ENCODE measurements at places on chromosomes 4 and X. TPM values are rescaled to one million over a fixed set of nuclear protein-coding genes. Genes with fewer than 3 reads are reported as not detected.

TSPAN7 gene
- total RNA-seq: 10.1 TPM

PAPSS1 gene
- 5.9 TPM for total RNA-seq

BEND2 gene
- total RNA-seq: 0.09 TPM

SHROOM2 gene
- total RNA-seq: 3.9 TPM

FABP2 gene
- total RNA-seq: not detected

SSX1 gene
- not detected for total RNA-seq

DNA sequence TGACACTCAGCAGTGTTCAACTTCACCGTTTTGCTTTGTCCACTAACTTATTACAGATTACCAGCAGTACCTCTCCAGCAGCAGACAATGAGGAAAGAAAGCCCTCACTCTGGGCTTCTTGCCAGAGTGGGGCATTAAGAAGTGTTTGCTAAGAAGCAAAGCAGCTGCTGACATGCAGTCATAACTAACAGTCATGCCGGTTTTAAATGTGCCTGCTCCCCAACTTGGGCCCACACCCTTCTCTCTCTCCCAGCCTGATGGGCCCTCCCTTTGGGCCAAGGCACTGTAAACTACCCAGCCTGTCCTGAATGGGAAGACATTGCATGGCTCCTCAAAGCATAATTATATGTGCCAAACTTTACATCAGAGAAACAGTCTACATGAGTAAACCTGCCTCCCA, 54.6 kb upstream of the HHIP start:
- no peak overlapping the region for H3K4me3 ChIP-seq
- DNase-seq: no peak
- H3K27ac ChIP-seq: no peak overlapping the region
- peaks cover 1% of the 10 kb centered on the region for H3K4me1 ChIP-seq
- no peaks in the 10 kb centered on the region for H3K27me3 ChIP-seq

- no peaks in the 10 kb centered on the region for H3K27me3 ChIP-seq
- H3K27ac ChIP-seq: peak overlapping the region; percentile 14
- H3K4me1 ChIP-seq: no peaks in the 10 kb centered on the region
- no peaks in the 10 kb centered on the region for H3K36me3 ChIP-seq
These were observed 33.4 kb upstream of the RASGEF1B start for GRCh38 chr4:81505004-81505598.

GRCh38 chr4:167715176-167715575, 377.2 kb upstream of the ANXA10 start:
- H3K27ac ChIP-seq: no peak overlapping the region
- no peak overlapping the region for H3K4me3 ChIP-seq
- H3K36me3 ChIP-seq: no peaks in the 10 kb centered on the region
- no peaks in the 10 kb centered on the region for H3K4me1 ChIP-seq
- H3K27me3 ChIP-seq: no peaks in the 10 kb centered on the region

GRCh38 chrX:30153881-30154260, 61.5 kb upstream of the MAGEB2 start:
- no peak overlapping the region for H3K27ac ChIP-seq
- H3K4me3 ChIP-seq: no peak overlapping the region
- DNase-seq: no peak
- no peaks in the 10 kb centered on the region for H3K36me3 ChIP-seq

DNA sequence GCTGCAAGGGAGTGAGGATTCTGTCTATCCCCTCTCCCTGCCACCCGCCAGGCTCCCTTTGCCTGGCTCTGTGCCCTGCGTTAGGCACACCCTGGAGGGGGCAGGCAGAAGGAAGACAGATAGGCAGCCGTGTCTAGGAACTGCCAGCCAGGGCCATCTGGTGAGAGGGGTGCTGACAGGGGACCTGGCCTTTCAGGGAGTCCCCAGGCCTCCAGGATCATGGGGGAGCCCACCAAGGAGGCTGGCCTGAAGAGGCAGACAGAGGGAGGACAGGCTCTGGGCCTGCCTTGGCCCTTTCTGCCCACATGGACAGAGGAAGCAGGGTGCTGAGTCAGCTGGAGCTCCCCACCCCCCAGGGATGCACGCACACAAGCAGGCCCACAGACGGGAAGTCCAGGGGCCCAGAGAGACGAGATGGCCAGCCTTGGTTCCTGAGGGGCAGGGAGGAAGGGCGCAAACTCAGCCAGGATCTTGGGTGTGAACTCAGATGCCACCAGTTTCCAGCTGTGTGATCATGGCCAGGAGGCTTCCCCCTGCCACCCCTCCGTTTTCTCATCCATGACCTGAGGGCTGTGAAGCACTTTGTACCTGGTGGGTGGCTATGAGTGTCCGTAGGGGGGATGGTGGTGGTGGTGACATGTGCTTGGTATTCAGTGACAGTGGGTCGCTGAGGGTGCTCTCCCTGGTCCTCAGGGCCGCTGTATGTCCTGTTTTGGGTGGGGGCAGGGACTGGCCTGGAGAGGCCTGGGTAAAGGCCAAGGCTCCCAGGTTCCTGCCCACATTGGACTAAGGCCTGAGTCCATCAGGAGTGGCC, 1.8 kb downstream of the SH3BP2 start:
- peaks cover 92% of the 10 kb centered on the region for H3K4me1 ChIP-seq
- no peaks in the 10 kb centered on the region for H3K27me3 ChIP-seq
- DNase-seq: no peak
- peak overlapping the region; percentile 90 for H3K27ac ChIP-seq

DNA sequence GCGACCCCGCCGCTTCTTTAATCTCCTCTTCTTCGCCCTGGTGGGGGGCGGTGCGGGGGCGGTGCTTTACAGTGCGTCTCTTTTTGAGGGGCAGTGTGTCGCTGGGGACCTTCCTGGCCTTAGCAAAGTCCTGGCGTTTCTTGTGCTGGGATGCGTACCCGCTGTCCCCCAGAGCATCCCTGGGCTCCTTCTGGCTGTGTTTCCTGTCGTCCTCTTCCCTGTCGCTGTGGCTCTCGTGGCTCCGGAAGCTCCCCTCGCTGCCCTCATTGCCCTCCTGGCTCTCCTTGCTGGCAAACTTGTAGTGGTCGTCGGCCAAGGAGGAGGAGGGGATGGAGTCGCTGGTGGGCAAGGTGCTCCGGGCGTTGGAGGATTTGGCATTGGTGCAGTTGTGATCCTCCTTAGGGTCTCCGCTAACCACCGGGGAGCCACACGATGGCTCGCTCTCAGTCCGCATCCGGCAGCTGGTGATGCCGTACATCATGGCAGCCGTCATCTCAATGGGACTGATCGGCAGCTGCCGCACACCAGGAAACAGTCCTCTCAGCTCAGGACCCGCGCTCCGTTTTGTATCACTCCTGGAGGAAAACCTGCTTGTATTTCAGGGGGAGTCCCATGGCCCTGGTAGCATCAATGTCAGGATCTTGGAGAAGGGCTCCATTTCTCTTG, 30.4 kb upstream of the TMSB15A start:
- H3K27ac ChIP-seq: no peak overlapping the region
- H3K4me3 ChIP-seq: no peak overlapping the region
- no peak for DNase-seq
- H3K36me3 ChIP-seq: no peaks in the 10 kb centered on the region
- H3K4me1 ChIP-seq: no peaks in the 10 kb centered on the region

DNA sequence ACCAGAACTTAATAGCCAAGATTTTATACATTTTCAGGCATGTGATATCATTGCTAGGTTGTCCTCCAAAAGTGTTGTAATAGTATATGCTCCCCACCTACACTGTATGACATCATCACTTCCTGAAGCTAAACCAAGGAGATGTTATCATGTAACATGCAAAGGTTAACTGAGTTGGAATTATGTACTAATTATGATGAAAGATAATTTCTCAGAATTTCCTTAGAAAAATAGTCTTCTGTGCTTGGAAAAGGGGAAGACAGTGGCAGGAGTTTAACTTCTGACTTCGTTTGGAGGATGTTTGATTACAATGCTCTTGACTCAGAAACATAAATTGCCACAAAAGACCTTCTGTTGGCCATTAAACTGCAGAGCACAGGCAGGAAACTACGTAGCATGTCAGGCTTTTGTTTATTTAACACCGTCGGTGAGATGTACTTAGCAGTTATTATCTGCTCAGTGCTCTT, 83.6 kb upstream of the GUCY1A1 start:
- H3K36me3 ChIP-seq: no peaks in the 10 kb centered on the region
- H3K27me3 ChIP-seq: no peaks in the 10 kb centered on the region
- H3K4me1 ChIP-seq: no peaks in the 10 kb centered on the region
- H3K27ac ChIP-seq: no peak overlapping the region

GRCh38 chr4:110107866-110108265, 90.5 kb downstream of the ELOVL6 start:
- no peak overlapping the region for H3K4me3 ChIP-seq
- no peaks in the 10 kb centered on the region for H3K27me3 ChIP-seq
- DNase-seq: no peak
- no peaks in the 10 kb centered on the region for H3K36me3 ChIP-seq
- H3K4me1 ChIP-seq: no peaks in the 10 kb centered on the region
- peak overlapping the region; percentile 5 for H3K27ac ChIP-seq

DNA sequence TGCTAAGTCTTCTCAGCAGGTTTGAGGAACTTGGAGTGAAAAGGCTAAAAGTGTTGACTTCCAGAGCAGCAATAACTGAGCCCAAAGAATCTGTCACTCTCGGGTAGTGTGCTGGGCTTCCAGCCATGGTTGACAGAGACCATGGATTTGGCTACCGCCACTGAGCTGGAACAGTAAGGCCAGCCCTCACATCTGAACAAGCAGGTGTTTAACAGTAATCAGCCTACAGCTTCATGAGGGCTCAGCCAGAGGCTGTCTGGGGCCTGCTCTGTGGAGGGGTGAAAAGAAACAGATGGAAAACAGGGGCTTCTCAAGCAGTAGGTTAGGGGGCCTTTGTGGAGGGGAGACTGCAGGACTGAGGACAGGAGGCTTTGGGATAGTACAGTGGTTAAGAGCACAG, 14.9 kb downstream of the RASL11B start:
- no peak for DNase-seq
- H3K36me3 ChIP-seq: no peaks in the 10 kb centered on the region
- no peak overlapping the region for H3K27ac ChIP-seq
- no peaks in the 10 kb centered on the region for H3K4me1 ChIP-seq
- H3K4me3 ChIP-seq: no peak overlapping the region
- no peaks in the 10 kb centered on the region for H3K27me3 ChIP-seq

GRCh38 chr4:185276036-185276435, 66.6 kb downstream of the SNX25 start:
- no peak overlapping the region for H3K27ac ChIP-seq
- H3K36me3 ChIP-seq: no peaks in the 10 kb centered on the region
- no peak for DNase-seq

DNA sequence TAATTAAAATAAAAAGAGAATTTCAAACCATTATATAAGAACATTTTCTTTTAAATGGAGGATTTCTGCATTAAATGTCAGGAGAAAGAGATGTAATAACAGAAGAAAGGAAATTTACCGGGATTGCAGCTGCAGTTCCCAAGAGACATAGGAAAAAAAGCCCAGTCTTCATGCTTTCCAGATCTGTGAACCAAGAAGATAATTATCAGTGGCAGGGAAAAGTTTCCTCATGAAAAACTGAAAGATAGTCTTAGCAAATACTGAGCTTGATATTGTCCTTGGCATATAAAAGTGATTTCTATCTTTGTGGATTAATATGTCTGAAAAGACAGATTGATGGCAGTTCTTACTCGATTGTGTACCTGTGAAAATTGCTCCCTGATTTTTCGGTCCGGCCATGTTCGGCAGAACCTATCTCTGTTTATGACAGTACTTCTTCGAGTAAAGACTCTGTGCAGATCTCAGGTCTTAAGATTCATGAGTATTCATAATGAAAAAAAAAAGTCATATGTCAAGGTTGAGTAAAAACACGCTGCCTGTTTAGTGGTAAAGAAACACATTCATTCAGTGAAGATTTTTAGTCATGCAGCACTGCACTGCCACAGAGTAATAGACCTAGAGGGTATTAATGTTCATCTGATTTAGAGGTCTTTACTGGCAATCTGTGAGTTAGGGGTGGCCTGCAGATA, 29.6 kb downstream of the SPARCL1 start:
- no peaks in the 10 kb centered on the region for H3K36me3 ChIP-seq
- H3K27ac ChIP-seq: no peak overlapping the region
- H3K4me1 ChIP-seq: peaks cover 9% of the 10 kb centered on the region
- no peak for DNase-seq

DNA sequence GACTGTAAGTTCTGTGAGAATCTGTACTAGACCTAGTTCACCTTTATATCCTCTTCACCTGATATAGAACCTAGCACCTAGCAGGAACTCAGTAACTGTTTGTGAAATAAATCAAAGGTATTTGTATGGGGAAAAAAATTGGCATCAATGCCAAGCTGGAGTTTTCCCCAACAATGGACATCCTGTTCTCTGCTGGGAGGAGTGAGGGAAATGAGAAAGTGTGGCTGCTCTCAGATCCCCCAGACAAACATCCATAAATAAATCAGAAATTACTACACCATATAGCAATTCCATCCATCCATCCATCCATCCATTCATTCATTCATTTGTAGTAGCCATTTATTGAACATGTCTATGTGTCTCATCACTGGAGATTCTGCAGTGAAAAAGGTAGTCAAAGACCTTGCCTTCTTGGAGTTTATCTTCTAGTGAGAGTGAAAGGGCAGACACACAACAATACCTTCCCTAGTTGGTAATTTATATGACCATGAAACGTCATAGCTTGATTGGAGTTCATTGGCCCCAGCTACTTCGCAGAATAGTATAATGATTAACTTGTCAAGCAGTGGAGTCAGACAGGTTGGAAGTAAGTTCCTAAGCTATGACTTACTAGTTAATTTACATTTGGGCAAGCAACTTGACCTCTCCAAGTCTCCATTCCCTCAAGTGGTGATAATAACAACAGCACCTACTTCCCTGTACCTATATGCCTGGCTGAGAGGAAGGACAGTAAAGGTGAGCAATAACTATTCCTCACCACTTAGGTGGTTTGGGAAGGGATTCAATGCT, 98.7 kb upstream of the KIT start:
- H3K4me1 ChIP-seq: no peaks in the 10 kb centered on the region
- no peaks in the 10 kb centered on the region for H3K27me3 ChIP-seq
- H3K4me3 ChIP-seq: no peak overlapping the region

- no peaks in the 10 kb centered on the region for H3K4me1 ChIP-seq
- no peak for DNase-seq
- no peaks in the 10 kb centered on the region for H3K27me3 ChIP-seq
- H3K4me3 ChIP-seq: no peak overlapping the region
- H3K27ac ChIP-seq: no peak overlapping the region
- H3K36me3 ChIP-seq: no peaks in the 10 kb centered on the region
These were observed 122.9 kb downstream of the C4orf33 start for GRCh38 chr4:129218897-129219296.

- H3K4me3 ChIP-seq: no peak overlapping the region
- no peak overlapping the region for H3K27ac ChIP-seq
- no peaks in the 10 kb centered on the region for H3K4me1 ChIP-seq
- no peaks in the 10 kb centered on the region for H3K27me3 ChIP-seq
These were observed 85.1 kb downstream of the KIT start for GRCh38 chr4:54742636-54743399.

- H3K27ac ChIP-seq: no peak overlapping the region
- H3K4me1 ChIP-seq: no peaks in the 10 kb centered on the region
- no peak for DNase-seq
- peaks cover 3% of the 10 kb centered on the region for H3K27me3 ChIP-seq
- no peaks in the 10 kb centered on the region for H3K36me3 ChIP-seq
These were observed 75.8 kb downstream of the TSPAN7 start for GRCh38 chrX:38636949-38637819.

- H3K27ac ChIP-seq: no peak overlapping the region
- no peaks in the 10 kb centered on the region for H3K36me3 ChIP-seq
- H3K27me3 ChIP-seq: peaks cover 3% of the 10 kb centered on the region
- H3K4me3 ChIP-seq: no peak overlapping the region
- no peak for DNase-seq
- H3K4me1 ChIP-seq: no peaks in the 10 kb centered on the region
These were observed 44.8 kb downstream of the PPP2R2C start for GRCh38 chr4:6427439-6428090.
